SW 1271 (cell line): ENCODE measurements at places on chromosomes 16 and 17.

DNA sequence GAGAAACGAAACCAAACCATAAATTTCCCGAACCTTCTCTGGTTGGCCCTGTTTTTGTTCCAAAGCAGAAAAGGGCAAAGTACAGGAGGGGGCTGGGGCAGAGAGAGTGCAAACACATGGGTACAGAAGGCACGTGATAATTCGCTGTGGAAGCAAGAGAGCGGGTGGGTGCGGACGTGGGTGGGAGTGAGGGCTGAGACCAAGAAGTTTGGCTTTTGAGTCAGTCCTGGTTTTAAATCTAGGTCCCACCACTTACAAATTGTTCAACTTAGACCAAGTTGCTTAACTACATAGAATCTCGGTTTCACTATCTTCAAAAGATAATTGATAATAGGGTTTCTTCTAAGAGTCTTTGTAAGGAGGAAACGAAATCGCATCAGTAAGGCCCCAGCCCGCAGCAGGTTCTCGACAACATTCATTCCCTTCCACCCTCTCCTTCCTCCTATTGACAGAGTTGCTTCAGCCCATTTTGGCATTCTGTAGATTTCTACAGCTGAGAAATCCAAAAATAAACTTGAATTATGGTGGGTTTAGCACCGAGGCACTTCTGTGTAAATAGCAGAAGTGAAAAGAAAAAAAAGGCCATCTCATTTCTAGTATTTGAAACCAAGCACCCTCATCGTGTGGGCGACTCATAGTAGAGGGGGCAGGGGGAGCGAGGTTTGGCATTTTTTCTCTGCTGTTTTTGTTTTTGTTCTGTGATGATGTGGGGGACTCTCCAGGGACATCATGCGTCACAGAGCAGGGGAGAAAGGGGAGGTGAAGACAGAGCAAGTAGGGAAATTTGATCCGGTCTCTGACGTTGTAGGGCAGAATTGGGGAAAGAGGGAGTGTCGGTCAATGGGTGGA, 33.6 kb upstream of the CCR7 start:
- DNase-seq, result no peak

- DNase-seq, result no peak
Measured at GRCh38 chr17:72481572-72481971, 360.8 kb downstream of the SOX9 start.

GRCh38 chr16:81369888-81370504, 55.2 kb downstream of the GAN start:
- DNase-seq, result no peak

GRCh38 chr17:18300725-18301480, 13.9 kb downstream of the TOP3A start:
- DNase-seq, result no peak

GRCh38 chr16:711548-712320, 3.2 kb upstream of the METRN start:
- no peak for DNase-seq

DNA sequence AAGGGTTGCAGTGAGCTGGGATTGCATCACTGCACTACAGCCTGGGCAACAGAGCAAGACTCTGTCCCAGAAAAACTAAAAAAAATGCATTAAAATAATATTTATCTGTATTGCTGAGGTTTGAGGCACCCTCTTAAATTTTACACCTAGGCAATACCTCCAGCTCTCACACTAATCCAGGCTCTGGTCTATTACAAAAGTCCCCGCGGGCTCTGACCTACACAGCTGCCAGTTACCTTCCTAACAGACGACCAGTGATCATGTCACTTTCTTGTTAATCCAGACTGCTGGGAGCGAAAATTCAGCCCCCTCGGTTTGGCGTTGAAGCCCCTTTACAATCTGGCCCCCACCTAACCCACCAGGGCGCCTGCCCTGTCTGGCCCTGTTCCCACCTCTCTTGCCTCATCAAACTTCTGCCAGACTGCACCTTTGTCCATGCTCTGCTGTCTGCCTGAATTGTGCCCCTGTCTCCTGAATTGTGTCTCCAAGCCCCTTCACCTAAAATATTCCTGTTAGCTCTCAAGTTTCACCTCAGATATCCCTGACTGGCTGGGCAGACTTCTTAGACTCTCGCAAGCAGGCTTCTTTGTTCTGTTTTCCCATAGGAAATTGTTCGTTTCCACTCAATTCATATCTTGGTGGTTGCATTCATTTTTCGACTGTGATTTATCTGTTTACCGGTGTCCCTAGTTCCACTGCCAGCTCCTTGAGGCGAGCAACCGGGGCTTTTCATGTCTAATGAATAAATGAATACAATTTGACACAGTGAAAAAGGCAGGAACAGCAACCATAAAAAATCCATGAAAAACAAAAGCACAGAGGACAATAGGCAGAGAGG, 65.9 kb downstream of the PITPNC1 start:
- DNase-seq, result no peak

DNA sequence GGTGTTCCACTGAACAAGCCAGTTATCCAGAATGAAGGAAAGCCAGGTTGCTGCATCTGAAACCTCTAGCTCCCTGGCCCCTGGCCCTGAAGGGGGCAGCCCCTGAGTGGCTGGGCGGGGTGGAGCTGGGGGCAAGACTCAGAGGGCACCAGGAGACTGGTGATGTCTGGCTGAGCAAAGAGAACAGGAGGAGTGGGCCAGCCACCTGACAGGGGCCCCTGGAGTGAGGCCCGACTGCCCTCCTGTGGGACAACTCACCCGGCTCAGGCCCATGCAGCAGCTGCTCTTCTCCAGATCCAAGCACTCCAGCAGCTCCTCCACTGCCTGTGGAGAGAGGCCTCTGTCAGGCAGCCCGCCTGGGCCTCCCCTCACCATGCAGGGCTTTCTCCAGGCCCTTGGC, 60.4 kb downstream of the PIPOX start:
- DNase-seq, result no peak

- no peak for DNase-seq
Measured at GRCh38 chr17:76530095-76530723, 7.3 kb downstream of the CYGB start.

DNA sequence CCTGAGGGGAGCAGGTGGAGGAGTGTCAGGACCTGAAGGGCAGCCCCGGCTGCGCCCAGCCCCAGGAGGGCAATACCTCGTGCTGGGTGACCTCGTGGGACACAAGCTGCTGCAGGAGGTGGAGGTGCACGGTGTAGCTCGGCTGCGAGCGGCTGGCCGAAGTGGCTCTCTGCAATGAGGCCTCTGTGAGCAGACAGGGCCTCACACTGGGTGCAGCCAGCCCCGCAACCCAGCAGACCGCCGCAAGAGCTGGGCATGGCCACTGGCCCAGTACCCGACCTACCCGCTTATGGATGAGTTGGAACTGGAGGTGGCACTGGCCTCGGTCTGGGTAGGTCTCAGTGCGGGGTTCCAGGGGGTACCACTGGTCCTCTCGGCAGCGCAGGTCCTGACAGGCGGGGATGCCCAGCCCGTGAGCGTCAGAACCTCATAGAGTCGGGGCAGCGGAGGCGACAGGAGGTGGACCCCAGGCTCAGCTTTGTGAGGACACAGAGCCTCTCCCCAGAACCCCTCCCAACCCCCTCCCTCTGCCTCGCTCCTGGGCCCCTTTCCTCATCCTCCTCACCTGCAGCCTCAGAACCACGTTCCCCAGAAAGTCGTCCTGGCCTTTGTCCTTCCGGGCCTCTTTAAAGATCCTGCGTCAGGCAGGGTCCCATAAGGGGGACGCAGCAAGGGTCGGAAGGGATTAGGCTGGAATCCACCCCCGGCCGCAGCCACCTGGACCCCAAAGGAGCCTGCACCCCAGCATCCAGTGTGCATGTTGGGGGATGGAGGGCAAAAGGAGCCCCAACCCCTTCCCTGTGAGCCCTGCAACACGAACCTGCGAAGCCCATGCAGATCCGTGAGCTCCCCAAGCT, 4.0 kb downstream of the UNC13D start:
- DNase-seq, result no peak

DNA sequence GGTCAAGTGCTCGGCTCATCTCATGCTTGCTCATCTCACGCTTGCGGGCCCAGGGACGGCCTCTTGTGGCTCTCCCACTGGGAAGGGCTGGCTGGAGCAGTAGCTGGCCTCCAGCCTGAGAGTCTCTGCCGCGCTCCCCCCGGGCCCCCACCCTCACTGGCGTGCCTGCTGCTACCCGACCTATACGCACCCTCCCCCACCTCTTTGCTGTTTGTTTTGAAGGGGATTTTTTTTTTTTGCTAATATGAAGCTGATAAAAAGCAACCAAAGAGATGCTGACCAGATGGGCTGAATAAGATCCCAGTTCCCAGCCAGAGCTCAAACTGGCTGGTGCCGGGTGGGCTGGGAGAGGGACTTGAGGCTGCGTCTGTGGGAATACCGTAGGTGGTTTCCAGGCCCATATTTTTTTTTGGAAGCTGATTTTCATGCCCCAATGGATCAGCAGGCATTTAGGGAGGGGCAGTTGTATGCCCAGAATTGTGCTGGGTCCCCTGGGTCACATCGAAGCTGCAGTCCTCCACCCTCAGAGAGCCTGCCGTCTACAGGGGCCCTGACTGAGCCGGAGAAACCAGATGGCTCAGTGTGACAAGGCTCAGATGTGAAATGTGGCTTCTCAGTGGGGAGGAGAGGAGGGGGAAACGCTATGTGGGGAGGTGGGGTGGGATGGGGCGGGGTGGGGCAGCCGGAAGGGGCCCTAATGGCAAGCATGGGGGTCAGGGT, 115.0 kb downstream of the RAP1GAP2 start:
- DNase-seq, result no peak

DNA sequence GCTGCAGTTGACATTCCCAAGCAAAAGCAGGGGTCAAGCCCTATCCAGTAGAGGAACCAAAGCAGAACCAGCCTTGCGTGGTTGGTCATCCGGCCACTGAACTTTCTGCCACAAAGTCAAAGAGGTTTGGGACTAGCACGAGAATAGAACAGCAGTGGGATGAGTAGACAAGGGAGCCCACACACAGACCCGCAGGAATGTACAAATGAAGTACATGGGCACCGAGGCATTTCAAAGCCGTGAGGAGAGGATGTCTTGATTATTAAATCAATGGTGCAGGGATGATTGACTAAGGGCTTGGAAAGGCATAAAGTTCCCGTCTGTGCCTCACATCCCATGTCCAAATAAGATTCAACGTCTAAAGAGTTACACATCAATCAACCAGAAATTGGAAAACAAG, 81.8 kb upstream of the TBC1D3K start:
- no peak for DNase-seq

DNA sequence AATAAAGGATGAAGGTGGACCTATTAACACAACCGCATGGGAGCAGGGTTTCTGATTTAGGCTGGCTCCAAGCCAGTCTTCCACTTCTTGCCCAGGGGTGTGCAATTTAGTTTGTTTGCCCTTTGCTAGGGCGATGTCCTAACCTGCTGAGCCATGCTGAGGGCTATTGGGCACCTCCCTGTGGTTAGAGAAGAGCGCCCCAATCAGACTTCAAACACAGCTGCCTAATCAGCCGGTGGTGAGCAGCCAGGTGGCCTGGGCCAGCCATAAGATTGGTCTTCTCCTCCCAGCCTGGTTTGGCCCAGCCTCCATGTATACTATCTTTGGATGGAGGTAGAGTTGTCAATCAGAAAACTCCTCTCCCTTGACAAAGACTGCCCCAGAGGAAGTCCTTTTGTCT, 15.7 kb downstream of the TMEM94 start:
- DNase-seq, result no peak

DNA sequence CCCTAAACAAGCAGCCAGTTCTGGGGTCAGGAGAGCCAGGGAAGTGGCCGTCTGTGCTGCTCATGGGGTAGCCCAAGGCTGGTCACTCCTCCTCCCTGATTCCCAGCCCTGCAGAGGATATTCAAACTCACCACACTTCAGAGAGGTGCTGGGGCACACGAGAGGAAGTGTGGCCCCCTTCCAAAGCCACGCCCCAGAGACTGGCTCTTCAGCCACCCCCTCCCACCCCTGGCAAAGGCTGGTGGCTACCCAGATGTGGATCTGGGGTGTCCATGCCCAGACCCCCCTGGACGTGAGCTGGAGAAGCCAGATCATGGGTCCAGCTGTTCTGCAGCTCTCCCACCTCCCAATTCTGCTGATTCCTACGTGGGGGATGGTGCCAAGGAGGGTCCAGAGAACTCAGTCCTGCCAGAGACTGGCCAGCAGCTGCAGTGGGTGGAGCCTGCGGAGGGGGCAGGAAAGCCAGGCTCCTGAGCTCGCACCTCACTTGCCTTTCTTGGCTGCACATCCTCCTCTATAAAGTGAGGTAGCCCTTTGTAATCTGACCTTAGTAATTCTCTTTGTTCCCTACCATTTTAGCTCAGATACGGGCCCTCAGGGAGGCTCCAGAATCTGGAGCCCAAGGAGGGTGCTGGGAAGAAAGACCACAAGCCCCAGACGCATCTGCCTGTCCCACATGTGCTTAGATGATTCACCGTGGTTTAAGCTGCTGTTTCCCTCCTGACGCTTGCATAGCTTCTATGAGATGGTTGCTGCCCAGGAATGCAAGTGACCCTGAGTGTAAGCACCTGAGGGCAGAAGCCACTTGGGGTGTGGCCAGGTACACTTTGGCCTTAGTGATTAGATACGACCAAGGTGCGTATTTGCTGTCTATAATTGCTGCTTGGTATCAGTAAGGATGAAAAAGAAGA, 15.3 kb downstream of the SDK2 start:
- no peak for DNase-seq

DNA sequence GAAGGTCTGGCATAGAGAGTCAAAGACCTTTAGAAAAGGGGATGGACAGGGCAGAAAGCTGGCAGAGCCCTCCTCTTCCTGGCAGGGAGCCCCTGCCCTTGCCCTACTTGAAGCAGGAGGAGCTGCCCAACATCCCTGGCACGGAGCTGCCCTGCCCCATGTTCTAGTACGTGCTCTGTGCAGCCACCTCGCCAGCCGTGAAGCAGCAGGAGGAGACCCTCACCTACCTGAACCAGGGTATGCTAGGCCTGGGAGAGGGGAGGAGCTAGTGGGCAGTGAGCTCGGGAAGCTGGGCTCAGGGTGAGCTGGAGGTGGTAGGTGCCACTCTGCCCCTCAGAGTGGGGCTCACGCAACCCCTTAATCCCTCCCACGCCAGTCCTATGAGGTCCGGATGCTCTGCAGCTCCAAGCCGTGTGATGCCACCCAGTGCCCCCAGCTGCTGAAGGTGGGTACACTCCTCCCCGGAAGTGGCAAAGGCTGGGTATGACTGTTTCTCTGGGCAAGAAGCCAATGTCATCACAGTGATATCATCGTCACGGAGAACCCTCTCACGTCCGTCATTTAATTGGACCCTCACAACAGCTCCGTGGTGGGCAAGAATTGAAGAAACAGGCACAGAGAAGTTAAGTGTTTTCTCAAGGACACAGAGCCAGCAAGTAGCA, 12.7 kb upstream of the STAC2 start:
- DNase-seq, result peak; percentile 80
